SK-MEL-5 (cell line): ENCODE measurements at places on chromosomes 7 and 10. TPM values are rescaled to one million over a fixed set of nuclear protein-coding genes. Genes with fewer than 3 reads are reported as not detected.

TCF7L2 gene
- 2.6 and 3.9 TPM in 2 replicates for total RNA-seq

GRCh38 chr7:151176401-151176800 is 8.9 kb upstream of the GBX1 start:
- no peak for DNase-seq

SCART1 gene
- total RNA-seq, result 0.29 and 0.37 TPM in 2 replicates

- DNase-seq, result no peak
Measured at GRCh38 chr10:63355682-63356081, 110.1 kb downstream of the JMJD1C start.

GRCh38 chr7:103031781-103032180 is 42.8 kb downstream of the FBXL13 start:
- DNase-seq, result no peak

GRCh38 chr10:50679149-50679548 is 55.4 kb upstream of the SGMS1 start:
- no peak for DNase-seq

GRCh38 chr10:1155791-1156615 is 99.8 kb downstream of the WDR37 start:
- no peak for DNase-seq

DNA sequence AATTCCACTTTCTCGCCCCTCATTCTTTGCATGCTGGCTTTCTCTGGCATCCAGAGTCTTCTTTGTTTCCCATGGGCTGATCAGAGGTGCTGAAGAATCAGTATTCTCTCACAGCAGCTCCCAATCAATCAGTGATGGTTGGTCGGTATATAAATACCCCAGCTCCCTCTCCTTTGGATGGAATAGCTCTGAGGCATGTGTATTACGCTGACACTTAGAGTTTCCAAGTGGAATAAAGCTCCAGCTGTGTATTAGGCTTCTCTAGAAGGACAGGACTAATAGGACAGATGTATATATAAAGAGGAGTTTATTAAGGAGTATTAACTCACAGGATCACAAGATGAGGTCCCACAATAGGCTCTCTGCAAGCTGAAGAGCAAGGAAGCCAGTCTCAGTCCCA is 218.3 kb upstream of the GRB10 start:
- DNase-seq, result peak; percentile 64

GRCh38 chr10:75272094-75272493 is 36.3 kb upstream of the COMTD1 start:
- DNase-seq, result no peak

CUZD1 gene
- 0.18 TPM in 1 of 2 replicates, not detected in the other for total RNA-seq

DNA sequence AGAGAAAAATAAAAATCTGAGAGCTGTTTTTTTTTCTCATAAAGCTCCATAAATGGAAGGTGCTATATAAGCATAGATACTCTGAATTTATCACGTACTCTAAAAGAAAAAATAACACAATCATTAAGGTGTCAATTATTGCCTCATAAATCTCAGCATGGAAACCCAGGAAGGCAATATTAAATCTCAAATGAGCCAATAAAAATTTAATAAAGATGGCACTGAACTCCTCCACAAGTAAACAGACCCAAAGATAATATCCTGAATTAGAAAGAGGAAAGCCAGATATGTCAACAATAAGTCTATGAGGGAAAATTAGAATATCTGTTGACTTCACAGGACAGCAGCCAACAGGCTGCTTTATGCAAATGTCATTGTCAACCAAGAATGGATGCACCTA is 66.5 kb downstream of the CDK6 start:
- DNase-seq, result no peak

GRCh38 chr10:132274581-132274980 is 33.2 kb downstream of the STK32C start:
- DNase-seq, result no peak

TRIM50 gene
- total RNA-seq, result not detected in 2 replicates

- no peak for DNase-seq
Measured at GRCh38 chr7:123533929-123534382, 439 bp downstream of the IQUB start.

DNA sequence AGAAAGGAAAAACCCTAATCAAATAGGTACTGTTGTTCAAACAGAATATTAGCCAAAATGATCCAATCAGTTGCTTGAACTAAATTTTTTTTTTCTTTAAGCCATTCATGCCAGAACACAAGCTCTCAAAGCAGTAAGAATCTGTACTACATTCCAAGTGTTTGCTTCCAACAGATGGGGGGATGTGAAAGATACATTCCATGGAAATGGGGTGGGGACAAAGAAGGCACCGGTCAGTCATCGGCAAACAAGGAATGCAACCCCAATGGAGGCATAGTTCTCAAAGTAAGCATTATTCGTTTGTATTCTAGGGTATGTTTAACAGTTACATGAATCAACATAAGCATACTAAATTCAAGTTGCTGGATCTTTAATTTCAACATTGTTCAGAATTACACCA is 32.5 kb downstream of the C10orf143 start:
- DNase-seq, result no peak

GRCh38 chr7:143375298-143376034 is 5.7 kb upstream of the ZYX start:
- no peak for DNase-seq

- DNase-seq, result no peak
Measured at GRCh38 chr7:44078521-44078920, 3.8 kb downstream of the POLM start.

DNA sequence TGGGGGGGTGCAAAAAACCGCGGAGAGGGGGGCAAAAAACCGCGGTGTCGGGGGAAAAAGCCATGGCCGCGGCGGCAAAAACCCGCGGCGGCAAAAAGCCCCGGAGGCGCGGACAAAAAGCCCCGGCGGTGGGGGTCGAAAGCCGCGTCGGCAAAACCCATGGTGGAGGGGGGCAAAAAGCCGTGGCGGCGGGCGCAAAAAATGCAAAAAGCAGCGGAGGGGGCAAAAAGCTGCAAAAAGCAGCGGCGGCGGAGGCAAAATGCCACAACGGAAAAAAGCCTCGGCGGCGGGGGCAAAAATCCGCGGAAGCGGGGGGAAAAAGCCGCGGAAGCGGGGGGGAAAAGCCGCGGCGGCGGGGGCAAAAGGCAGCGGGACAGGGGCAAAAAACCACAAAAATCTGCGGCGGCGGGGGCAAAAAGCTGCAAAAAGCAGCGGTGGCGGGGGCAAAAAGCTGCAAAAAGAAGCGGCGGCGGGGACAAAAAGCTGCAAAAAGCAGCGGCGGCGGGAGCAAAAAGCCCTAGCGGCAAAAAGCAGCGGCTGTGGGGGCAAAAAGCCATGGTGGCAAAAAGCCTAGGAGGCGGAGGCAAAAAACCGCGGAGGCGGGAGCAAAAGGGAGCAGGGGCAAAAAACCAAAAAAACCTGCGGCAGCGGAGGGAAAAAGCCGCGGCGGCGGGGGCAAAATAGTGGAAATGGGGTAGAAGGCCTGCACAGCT is 418.9 kb downstream of the ZNF716 start:
- DNase-seq, result peak; percentile 38

DNA sequence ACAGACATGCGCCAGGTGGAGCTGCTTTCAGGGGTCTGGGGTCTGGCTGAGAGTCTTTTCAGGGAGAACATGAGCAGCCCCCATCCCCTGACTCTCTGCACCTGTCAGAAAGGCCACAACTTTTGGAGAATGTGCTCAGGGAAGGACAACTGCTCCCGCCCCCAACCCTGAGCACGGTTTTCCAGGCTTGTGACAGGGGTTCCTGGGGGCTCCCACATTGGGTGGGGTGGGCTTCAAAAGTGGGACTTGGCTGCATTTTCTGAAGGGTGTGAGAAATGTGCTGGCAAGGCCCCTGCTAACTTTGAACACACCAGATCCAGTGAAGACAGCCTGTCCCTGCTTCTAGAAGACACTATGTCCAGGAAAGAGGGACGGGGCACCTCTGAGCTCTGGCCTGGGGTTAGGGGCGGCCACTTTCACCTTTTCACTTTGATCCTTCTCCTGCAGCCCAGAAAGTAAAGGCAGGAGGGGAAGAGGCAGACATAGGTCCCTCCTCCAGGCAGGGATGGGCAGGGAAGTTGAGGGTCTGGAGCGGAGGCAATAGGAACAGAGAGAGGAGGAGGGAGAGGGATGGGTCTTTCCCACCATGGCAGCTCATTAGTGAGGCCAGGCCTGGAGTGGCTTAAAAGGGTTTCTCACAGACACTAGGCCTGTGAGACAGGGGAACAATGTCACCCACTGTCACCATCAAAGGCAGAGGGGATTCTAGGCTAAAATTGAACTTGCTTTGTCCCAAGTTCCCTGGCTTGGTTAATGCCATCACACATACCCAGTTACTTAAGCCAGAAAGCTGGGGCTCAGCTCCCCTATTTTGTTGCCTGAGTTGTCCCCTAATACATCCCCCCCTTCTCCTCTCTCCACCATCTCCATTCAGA is 1.5 kb downstream of the KCP start:
- no peak for DNase-seq

GRCh38 chr10:78078539-78079330 is 45.1 kb downstream of the RPS24 start:
- DNase-seq, result no peak

DNA sequence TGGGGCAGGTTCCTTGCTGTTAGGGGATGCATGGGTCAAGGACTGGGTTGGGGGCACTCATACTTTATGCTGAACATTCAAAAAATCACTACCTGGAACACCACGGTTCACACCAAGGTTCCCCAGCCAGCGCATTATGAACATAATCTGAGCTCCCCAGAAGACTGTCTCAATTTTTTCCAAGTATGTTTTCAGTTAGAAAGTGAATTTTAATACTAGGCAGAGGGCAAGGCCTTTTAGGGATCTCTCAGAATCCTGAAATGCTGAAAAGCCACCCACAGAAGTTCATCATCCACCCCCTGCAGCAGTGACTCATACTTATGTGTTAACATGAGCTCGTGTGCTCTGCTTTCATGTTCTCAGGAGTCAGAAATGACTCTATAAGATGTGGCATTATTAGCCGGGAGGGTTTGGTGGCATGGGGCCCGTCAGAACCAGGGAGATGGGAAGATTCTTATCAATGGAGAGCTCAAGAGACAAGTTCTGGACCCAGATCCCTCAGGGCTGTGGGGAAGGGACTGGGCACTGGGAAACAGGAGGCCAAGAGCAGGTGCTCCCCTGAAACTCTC is 185.2 kb upstream of the ITGB1 start:
- no peak for DNase-seq

ENO4 gene
- 0.08 and 0.13 TPM in 2 replicates for total RNA-seq

GRCh38 chr10:97333601-97334369 is 744 bp downstream of the FRAT2 start:
- peak; percentile 38 for DNase-seq

TMEM176A gene
- not detected in 2 replicates for total RNA-seq

DNA sequence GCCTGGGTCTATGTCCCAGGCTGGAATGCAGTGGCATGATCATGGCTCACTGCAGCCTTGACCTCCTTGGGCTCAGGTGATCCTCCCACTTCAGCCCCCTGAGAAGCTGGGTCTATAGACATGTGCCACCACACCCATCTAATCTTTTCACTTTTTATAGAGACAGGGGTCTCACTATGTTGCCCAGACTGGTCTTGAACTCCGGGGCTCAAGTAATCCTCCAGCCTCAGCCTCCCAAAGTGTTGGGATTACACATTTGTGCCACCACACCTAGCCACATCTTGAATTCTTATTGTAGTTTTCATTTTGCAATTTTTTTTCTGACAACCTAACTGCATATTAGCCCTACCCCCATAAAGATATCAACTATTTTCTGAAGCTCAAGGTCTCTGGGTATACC is 18.4 kb upstream of the COL1A2 start:
- no peak for DNase-seq

EVX1 gene
- not detected in 2 replicates for total RNA-seq

SEMA3C gene
- 26.2 and 26.4 TPM in 2 replicates for total RNA-seq

DNA sequence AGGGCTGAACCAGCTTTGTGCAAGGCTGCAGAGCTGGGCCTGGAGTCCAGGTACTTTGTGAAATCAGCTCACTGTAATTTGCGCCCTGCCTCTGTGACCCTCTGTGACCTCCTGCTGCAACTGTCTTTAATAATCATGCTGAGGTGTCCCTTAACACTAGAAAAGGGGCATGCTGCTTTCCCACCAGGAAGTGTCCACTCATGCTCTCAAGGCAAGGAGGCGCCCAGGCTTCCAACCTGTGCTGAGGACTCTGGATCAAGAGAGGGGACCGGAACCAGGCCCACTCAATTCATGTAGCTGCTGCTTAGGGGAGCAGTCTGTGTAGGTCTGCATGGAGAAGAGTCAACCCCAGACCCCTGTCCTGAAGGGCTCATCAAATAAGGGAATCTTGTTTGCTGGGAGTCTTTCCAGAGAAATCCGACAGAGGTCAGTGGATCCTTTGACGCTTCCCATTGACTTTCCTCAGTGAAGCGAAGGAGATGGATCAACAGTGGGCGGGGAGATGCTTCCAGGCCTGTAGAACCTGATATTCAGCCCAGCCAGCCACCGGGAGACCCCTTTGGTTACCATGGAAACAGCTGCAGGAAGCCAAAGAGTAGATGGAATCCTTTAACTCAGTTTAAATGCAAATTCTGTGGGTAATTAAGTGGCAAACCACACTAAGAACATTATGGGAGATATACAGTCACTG is 945.9 kb downstream of the GRID1 start:
- peak; percentile 55 for DNase-seq

DNA sequence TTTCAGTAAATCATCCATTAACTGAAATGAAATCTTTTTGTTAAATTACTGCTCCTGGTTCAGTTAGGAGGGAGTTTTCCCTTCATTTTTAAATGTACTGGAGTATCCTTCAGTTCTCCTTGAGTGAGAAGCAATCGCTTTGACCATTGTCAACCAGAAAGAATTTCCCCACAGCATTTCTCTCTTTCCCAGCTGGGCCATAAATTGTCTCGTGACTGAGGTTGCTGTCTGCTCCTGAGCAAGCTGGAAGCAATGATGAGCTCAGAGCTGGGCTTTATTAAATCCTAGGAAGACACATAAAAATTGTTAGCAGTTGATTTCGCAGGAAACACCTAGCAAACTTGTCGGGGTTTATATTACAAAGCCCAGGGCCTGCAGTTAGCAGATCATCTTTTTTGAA is 102.0 kb upstream of the INSYN2A start:
- DNase-seq, result peak; percentile 32
